ENCODE measurements at places on chromosomes 1 and 21.

DNA sequence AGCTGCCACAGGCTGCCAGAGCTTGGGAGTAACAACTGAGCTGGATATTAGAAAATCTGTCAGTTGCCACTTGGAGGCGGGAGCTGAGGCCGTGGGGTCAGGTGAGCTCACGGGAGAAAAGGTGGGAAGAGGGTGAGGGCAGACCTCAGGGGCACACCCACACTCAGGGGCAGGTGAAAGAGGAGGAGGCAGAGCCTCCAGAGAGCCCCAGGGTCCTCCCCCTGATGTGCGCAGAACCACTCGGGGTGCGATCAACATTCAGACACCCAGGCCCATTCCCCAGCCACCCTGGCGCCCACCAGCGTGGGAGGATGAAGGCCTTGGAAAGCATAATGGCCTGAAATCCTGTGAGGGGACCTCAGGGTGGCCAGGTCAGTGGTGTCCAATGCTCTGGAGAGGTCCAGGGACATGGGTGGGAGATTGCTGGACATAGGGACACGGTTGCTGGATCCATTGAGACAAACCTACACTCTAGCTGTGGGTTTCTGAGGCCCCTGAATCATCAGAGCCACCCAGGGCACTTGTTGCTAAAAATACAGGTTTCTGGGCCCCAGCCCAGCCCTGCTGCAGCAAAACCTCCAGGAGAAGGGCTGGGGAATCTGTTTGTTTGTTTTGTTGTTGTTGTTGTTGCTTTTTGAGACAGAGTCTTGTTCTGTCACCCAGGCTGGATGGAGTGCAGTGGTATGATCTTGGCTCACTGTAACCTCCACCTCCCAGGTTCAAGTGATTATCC lies 49.4 kb upstream of the GPR153 start:
- DNase-seq: no peak

DNA sequence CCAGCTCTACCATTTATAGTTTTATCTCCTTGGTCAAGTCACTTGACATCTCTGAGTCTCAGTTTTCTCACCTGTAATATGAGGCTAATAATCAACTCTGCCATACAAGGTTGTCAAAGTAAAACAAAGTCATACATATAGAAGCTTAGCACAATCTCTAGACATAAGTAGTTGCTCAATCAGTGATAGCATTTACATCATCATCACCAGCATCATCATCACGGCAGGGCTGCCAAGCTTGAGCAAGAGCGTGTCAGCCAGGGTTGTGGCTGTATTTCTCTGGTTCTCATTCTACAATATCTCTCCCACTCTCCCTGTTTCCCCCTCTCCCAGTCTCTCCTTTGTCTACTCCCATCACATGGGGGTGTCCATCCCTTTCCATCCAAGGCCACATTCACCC lies 41.7 kb upstream of the COA6 start:
- peak; percentile 48 for DNase-seq

DNA sequence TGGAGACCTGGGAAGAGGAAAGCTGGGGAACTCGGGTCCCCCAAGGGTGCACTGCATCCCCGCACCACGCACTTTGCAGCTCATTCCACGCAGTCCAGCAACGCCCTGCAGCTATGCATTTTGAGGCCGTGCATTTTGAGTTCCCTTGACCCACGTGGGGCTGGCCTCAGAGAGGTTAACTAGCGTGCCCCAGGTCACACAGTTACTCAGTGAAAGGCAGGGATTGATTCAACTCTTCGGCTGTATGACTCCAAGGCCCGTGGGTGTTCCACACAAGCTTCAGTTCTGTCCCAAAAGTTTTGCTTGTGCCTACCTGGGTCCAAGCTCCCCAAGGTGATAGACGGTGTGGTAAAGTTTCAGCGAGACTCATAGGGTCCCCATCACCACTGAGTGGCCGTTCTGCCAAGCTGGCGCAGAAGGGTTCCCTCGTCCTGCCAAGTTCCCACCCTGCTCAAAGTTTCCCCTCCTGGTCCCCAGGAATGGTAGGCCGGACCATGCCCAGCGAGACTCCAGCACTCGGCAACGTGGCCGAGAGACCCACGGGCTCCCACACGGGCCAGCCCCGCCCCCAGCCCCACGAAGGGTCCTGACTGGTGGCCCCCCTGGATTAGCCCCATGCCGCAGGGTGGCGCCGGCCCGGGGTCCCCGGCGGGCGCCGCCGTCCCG lies 611 bp downstream of the HSPG2 start:
- DNase-seq: no peak

- no peak for DNase-seq
Observed at GRCh38 chr21:40688106-40688864, 158.7 kb downstream of the DSCAM start.

- DNase-seq: no peak
Observed at GRCh38 chr1:204149635-204150565, 1.9 kb downstream of the ETNK2 start.

GRCh38 chr21:44926331-44927101 lies 5.8 kb upstream of the ITGB2 start:
- peak; percentile 48 for DNase-seq

DNA sequence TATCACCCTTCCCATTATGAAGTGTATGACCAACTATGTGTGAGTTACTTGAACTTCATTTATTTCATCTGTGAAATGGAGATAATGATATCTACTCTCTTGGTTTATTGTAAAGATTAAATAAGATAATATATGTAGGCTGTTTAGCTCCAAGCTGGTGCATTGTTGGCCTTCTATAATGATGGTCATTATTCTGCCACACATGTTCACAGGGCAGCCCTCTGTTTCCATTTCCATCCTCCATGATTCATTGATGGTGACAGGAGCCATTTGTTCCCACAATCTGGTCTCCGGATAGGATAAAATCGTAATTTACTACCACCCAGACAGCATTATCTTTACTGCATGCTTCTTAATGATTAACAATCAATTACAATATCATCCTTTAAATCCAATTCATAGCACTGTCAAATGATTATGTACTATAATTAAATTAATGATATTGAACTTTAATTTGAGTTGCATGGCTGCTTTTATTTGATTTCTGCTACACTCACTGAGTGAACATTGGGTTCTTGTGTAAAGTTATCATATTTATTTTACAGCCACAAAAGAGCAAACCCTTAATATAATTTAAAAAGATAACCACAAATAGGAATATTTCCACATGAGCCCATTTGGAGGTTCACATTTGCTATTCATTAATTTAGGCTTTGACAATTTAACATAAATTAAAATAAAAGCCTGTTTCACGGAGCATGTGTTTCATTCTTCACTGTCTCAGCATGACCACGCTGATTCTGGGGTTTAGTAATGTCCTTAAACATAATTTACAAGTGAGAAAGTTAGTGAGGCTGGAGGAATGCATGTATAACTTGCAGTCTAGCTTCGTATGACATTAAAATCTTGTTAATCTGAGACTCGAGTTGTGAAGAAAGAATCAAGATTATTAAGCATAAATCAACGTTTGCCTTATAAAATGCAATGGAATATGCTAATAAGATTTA lies 596.4 kb upstream of the ZRANB2 start:
- peak; percentile 60 for DNase-seq

DNA sequence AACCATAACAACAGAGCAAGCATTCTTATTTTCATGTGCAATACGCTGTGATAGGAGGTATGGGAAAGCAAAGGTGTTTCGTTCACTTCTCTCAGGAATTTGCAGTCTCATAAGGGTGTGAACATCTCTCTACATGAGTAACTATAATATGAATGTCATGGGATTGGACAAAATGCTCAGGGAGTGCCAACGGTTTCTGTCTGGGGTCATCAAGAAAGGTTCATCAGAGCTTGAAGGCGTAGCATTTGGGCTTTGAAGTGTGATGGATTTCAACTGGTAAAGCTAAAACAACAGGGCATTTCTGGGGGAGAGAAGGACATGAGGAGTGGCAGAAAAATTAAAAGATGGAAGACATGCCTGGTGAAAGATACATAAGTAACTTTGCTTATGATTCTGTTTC lies 32.4 kb downstream of the GREM2 start:
- no peak for DNase-seq

- no peak for DNase-seq
Observed at GRCh38 chr1:10779841-10780240, 16.6 kb downstream of the CASZ1 start.

GRCh38 chr1:38201431-38201830 lies 154.8 kb upstream of the POU3F1 start:
- no peak for DNase-seq

DNA sequence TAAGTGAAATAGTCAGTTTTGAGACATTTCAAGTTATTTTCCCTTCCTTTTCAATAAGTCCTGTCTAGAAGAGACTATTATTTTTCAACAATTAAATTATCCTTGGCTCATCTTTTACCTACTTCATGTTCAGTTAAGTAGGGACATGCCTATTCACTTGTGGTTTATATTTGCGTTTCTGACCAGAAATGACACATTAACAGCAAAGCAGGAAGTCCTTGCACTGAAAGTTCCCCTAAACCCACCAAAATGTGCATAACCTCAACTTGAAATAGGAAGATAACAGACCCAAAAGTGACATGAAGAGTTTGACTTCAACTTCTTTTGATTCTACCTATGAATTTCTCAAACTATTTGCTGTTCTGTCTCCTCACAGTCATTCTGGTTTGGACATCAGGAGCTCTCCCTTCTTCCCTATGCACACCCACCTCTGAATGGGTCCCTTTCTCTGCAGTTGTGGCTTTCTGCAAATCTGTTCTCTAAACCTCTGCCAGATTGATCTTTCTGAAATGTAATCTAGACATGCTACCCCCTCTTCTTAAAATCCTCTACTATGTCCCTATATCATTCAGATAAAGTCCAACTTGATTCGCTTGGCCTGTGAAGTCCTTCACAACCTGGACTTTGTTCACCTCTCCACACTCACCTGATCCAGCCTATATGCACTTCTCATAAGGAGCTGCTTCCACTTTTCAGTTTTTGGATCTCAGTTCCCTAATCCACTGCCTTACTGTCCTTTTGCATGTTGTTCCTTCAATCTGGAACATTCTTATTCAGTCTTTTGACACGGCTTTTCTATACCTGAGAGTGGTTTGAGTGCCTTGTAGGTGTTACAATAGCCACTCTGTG lies 661.5 kb upstream of the ADGRL4 start:
- DNase-seq: no peak

DNA sequence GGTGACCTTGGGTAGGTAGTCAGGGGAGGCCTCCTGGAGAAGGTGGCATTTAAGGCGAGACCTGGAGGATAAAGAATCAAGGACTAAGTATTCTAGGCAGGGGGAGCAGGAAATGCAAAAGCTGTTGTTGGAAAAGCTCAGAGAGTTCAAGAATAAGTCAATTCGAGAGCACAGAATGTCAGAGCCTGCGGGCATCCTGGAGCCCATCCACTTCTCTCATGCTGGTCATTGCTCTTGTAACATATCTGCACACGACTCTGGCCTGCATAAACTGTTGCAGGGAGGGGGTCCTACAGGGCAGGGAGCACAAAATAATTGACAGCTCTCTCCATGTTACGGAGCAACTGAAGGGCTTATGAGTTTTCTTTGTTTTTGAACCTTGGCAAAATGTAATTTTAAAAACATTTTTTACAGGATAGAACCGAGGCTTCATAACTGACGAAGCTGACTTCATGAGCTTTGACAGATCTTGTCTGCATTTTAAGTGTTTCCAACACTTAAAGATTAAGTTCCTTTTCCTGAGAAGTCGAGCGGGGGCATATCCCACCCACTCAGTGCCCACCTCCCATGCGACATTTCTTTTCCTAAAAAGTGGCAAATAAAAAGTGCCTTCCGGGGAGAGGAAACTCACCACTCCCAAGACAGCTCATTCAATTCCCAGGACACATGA lies 4.2 kb downstream of the PLA2G5 start:
- no peak for DNase-seq

GRCh38 chr1:56411484-56412180 lies 167.7 kb downstream of the PLPP3 start:
- DNase-seq: peak; percentile 89

- no peak for DNase-seq
Observed at GRCh38 chr1:84632137-84632536, 57.9 kb upstream of the CTBS start.

DNA sequence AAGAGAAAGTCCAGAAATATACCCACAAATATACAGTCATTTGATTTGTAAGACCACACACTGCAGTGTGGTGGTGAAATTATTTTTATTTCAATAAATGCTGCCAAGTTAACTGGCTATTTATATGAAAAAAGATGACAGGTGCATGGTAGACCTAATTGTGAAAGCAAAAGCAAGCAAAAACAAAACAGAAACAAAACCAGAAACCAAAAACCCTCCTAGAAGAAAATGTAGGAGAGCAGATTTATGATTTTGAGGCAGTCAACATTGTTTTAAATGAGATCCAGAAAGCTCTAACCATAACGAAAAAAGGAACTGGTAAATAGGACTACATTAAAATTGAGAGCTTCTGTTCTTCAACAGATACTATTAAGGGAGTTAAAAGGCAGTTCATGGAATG lies 303.6 kb downstream of the PRDM2 start:
- DNase-seq: no peak

DNA sequence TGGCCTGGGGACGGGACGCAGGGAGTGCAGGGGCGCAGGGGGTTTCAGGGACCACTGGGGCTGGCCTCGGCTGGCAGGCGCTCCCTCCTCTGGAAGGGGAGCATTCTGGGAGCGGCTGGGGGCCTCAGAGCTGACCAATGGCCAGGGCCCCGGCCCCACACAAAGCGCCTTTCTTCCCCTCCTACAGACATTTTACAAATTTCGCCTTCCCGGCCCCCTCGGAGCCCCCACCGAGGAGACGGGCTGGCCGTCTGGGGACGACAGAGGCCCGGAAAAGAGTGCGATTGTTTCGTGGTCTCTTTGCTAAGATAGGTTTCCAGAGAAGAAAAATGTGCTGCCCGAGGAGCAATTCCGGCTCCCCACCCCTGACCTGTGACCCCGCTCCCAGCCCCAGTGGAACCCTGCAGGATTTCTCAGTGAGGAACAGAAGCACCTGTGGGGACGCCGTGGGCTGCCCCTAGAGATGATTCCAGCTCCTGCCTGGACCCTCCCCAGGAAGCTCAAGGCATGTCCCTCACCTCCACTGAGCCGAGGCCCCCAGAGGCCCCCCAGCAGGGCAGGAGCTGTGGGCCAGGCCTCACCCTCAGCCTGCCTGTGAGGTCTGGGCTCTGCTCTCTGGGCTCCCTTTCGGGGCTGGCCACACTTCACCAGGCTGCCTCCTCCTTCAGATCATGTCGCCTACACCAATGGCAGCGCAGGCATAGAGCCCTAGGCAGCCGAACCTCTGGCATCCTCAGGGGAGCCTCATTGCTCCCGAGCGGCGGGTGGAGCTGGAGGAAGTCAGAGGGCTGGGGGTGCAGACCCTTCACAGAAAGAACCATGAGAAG lies 15.0 kb upstream of the PLEKHG5 start:
- no peak for DNase-seq

DNA sequence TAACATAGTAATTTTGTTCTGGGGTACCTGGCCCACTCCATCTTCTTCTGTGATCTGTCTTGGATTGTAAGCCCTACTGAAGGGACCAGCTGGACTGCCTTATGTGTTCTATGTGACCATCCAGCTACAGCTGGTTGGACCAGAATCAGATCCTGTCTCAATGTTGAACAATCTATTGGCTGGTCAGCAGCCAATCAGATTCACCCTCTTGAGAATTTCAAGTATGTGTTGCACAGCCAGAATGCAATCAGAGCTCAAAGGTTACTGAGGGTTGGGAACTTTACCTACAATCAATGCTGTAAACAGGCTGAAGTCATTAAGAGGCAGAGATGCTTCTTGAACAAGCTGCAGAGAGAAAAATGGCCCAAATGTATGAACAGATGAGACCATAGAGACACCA lies 61.9 kb downstream of the KCNC4 start:
- peak; percentile 38 for DNase-seq

GRCh38 chr1:205569411-205570172 lies 62.2 kb downstream of the ELK4 start:
- DNase-seq: no peak
